ENCODE measurements at places on chromosomes 11 and 22. TPM values are rescaled to one million over a fixed set of nuclear protein-coding genes. Genes with fewer than 3 reads are reported as not detected.

- DNase-seq = no peak
Measured at GRCh38 chr11:12785901-12786300, 111.7 kb downstream of the TEAD1 start.

- peak; percentile 58 for DNase-seq
Measured at GRCh38 chr11:59197991-59198390, 14.7 kb downstream of the MPEG1 start.

GRCh38 chr11:92707665-92708064 lies 261.8 kb upstream of the MTNR1B start:
- DNase-seq = no peak

DNA sequence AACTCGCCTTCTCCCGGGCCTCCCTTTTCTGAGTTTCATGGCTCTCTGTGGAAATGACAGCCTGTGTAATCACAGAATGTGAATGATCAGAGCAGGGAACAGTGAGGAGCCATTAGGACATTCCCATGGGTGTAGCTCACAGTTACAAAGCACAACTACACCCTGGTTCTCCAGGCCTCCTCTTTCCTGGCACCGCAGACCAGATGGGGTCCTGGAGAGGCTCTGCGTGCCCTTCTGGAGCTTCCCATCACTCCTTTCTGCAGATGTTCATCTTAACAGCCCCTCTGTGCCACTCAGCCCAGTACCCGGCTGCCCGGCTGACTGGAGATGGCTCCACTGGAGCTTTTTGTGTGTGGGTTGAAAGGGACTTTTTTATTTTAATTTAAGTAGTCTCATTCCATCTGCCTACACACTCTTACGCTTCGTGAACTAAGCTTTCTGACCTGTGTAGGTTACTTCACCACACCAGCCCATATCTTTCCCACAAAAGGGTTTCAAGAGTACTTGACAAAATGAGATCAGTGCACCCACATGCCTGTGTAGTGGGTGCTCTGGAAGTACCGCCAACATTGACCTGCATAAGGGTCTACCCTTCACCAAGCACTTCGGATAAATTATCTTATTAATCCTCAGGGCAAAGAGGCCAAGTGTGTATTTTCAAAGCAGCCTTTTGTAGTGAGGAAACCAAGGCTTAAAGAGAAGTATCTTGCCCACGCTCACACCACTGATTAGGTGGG lies 29.8 kb downstream of the SREBF2 start:
- no peak for DNase-seq

- DNase-seq = no peak
Measured at GRCh38 chr11:46302866-46303265, 25.4 kb downstream of the CREB3L1 start.

DNA sequence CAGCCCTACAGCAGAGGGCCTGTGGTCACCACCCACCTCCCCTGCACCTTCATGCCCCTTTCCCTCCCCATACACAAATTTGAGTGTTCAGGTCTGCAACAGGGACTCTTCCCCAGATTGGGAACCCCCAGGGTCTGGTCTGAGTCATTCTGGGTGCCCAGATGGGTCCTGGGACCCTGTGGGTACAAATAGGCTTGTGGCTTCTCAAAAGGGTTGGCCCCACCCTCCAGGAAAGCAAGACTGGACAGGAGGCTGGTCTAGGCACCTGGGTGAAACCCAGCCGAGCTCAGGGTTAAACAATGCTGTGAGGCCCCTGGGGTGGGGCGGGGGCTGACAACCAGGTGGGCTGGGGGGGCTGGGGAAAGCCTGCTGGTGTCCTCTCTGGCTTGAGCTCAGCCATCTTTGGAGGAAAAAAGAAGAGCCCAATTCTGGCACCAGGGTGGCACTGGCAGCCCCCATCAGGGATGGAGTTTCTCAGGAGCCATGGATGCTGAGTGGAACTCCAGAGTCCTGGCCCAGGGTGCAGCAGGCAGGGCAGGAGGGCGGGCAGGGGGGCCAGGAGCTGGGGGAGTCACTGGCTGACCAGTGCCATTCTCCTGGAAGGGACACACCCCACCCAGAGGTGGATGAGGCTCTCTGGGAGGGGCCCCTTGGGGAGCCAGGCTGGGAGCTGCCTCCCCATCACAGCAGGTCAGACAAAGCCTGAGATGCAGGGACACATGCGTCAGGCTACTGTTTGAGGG lies 1.1 kb downstream of the SEPTIN5 start:
- no peak for DNase-seq

- no peak for DNase-seq
Measured at GRCh38 chr11:72627594-72628281, 46.5 kb downstream of the PDE2A start.

GRCh38 chr22:38067028-38067415 lies 9.8 kb downstream of the PICK1 start:
- peak; percentile 49 for DNase-seq

DNA sequence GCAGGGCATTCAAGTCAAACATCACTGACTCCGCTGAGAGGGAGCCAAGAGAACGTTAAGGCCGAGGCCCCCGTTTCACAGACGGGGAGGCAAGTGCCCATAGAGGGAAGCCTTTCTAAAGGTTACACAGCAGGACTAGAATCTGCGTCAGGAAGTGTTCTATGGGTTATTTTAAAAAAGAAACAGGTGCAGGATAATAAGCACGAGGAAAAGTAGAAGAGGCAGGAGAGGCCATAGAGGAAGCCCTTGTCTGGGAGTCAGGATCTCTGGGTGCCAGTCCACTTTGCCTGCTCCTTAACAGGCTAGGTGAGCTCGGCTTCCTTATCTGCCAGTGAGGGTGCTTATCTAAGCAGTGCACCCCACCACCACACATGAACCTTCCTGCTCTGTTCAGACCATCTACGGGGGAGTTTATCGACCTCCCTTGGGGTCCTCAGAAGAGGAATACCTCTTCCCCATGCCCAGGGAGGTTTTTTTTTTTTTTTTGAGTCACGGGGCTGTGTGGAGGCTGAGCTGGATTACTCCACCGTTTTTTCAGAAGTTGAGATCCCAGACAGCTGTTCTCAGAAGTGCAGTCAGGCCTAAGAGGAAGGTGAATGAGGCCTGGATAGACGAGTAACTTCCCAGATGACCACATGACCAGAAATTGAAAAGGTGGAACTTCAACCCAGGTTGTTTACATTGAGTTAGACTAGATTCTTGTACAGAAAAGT lies 1.2 kb upstream of the FCHSD2 start:
- DNase-seq = no peak

GRCh38 chr11:7520981-7521487 lies 7.2 kb downstream of the PPFIBP2 start:
- no peak for DNase-seq

- no peak for DNase-seq
Measured at GRCh38 chr11:16148301-16148931, 207.9 kb downstream of the SOX6 start.

DNA sequence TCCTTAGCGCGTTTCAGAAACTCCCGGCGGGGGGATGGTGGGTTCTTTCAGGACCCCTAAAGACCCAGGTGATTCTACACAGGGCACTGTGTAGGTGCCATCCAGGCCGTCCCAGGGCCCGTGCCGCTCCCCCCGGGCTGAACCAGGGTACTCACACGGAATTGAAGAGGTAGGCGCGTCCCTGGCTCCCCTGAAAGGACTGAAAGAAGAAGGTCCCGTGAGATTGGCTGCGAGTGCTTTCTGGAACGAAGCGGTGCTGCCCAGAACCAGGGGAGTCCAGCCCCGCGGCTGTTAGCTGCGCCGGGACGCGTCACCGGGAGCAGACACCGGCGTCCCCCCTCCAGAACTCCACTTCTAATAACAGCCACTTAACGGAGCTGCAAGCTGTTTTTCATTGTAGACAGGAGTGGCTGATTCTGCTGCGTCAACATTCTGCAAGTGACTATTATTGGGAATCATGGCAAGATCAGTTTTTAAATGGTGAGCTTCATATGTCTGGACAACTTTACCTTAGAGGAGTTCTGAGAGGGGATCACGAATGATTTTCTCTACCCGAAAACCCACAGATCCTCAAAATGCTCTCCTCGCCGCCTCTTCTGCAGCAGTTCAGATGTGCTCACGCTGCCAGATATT lies 31.8 kb downstream of the YPEL1 start:
- DNase-seq = no peak

DNA sequence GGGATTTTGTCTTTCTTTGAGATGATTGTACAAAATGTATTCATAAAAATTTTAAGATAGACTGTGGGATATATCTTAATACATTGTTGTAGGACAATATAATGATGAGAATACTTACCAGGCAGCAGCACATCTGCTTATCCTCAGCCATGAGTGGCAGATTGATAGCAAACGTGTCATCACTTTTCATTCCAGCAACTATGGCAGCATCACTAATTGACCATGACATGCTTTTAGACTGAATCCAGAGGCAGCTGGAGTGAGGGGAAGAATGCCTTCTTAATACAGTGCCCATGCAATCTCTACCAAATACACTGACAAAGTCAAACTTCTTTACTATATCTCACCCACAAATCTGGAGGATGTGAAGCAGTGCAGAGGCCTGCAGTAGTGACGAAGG lies 755.2 kb upstream of the RAG2 start:
- no peak for DNase-seq

GRCh38 chr11:2462986-2463765 lies 18.4 kb downstream of the KCNQ1 start:
- DNase-seq = no peak

DNA sequence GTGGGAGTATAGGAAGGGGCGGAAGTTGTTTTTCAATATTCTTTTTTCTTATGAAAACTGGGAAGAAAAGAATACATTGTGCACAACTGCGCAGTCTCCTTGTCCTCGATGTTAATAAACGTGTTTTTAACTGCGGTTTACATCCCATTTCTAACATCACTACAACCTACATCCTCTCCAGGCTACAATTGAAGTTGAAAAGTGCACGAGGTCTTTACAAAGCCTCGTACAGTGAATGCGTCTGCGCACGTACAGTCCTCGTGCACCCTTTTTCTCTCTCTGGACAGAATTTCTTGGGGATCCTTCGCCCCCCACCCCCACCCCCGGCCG lies 102.4 kb downstream of the WT1 start:
- no peak for DNase-seq

GRCh38 chr11:70872955-70873735 lies 379.2 kb downstream of the SHANK2 start:
- DNase-seq = no peak

GRCh38 chr11:70524096-70524922 lies 126.0 kb downstream of the CTTN start:
- no peak for DNase-seq

- DNase-seq = no peak
Measured at GRCh38 chr11:124174001-124174583, 9.1 kb upstream of the OR10D3 start.

DNA sequence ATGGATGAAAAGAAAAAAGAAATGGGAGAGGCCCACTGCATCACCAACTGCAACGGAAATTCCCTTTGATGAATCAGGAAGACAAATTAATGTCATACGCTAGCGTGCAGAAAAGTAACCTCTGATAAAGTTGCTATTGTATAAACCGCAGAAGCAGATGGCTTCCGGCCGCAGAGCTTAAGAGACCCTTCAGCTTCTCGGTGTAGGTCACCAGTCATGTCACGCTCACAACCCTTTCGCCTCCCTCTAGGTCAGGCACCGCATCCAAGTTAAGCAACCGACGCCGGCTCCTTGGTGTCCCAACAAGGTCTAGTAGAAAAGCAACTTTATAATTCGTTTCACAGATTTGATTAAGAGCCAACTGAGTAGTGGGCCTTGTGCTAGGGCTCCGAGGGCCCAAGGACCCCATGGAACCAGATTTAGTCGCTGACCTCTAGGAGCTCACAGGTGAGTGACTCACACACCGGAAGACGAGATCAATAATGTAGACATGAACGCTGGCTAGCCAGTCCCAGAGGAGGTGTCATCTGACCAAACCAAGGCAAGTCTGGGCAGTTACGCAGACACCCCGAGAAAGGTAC lies 1.2 kb upstream of the ZFP91 start:
- DNase-seq = peak; percentile 28

- DNase-seq = no peak
Measured at GRCh38 chr22:20111689-20112622, 3.9 kb upstream of the RANBP1 start.

GRCh38 chr11:103339485-103339857 lies 230.2 kb downstream of the DYNC2H1 start:
- DNase-seq = no peak

DNA sequence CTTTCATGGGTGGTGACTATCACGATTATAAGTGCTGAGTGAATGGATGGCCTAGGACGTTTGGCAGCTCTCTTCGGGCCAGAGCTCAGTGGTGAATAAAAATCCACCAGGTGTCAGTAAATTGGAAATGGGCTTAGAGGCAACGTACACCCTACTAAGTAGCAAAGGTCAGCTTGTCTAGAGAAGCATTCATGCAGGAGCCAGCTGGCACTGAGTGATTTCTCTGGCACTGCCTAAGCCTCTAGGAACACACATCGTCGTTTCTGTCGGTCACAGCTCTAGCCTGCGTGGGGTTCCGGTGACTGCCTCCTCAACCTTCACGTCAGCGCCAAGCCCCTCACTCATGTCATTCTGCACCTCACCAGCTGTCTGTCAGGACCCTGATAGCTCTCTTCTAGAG lies 192.4 kb upstream of the NTM start:
- no peak for DNase-seq

HSPA8 gene
- 591 TPM for total RNA-seq

UBASH3B gene
- 2.0 TPM for total RNA-seq

FXYD2 gene
- 0.66 TPM for total RNA-seq

CHRM4 gene
- total RNA-seq = not detected

THAP12 gene
- 30.4 TPM for total RNA-seq

APOL4 gene
- total RNA-seq = 5.9 TPM

PANX2 gene
- total RNA-seq = not detected

GGTLC2 gene
- not detected for total RNA-seq

PPP1CA gene
- 79.3 TPM for total RNA-seq

C11orf91 gene
- total RNA-seq = not detected

DGAT2 gene
- 22.9 TPM for total RNA-seq

TSGA10IP gene
- not detected for total RNA-seq
